ENCODE measurements at places on chromosomes 2 and 18.

- peak; percentile 4 for DNase-seq
Measured at GRCh38 chr2:133421516-133422324, 146.5 kb downstream of the NCKAP5 start.

DNA sequence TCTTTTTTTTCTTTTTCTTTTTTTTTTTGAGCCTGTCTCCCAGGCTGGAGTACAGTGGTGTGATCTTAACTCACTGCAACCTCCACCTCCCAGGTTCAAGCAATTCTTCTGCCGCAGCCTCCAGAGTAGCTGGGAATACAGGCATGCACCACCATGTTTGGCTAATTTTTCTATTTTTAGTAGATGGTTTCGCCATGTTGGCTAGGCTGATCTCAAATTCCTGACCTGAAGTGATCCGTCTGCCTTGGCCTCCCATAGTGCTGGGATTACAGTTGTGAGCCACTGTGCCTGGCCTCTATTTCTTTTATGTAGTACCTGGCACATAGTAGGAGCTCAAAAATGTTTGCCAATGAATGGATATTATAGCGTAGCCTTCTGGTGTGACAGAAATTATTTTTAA is 6.8 kb upstream of the CFLAR start:
- no peak for DNase-seq

GRCh38 chr2:238872628-238873380 is 24.9 kb downstream of the TWIST2 start:
- no peak for DNase-seq

DNA sequence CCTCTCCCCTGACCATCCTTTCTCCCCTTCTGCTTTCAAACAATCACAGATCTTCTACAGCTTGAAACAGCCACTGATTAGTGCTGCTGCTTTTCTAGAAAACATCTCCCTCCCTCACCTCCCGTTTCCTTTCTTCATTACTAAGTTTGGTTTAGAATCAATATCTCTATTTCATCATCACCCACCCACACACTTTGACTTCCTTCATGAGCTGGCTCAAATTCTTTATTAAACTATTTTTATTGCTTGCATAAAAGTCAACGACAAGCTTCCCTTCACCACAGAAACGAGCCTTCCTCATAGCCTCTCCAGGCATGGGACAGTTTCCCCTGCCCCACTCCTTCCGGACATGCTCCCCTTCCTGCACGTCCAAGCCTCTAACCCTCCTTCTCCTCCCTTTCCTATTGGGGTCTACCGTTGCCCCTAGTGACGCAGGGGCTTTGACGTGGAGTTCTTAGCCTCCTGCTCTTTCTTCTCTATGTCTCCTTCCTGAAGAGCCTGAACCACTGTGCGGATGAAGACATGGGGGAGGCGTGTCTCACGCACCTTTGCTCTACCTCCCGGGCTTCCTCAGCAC is 172.0 kb downstream of the AFF3 start:
- no peak for DNase-seq

GRCh38 chr2:25380023-25380422 is 38.3 kb upstream of the DNMT3A start:
- DNase-seq, result no peak

DNA sequence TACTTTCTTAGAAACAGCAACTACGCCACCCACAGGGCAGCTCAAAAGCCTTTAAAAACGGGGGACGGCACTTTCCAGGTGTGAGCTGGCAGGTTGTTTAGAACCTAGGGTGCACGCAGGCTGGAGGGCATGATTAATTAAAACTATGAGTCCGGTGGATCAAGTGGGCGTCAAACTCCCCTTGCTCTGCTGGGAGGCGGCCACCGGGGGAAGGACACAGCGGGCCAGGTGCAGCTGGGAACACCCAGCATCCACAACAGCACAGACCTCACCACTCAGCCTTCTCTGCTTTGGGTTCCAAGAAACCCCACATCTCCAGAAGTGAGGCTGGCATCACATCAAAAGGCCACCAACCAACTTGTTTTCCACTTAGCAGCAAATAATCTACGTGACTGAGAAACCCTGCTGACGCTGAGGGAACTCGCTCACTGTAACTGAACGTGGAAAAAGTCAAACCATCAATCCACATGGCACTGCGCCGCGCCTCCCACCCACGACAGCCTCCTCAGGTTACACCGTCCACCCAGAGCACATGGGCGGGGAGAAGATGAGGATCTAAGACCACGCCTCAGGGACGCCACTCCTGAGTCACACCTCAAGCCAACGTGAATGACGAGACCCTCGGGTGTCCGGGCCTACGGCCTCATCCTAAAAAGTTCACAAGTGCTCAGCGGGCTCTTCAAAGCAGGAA is 118.2 kb downstream of the ZNF516 start:
- peak; percentile 44 for DNase-seq

GRCh38 chr2:229761663-229762062 is 47.3 kb upstream of the DNER start:
- DNase-seq, result no peak

Data from NCI-H1417 (cell line).